ENCODE measurements at places on chromosomes 5 and 9.
A peak's percentile ranks its signal among the peaks of the same experiment; 100 is the strongest.

DNA sequence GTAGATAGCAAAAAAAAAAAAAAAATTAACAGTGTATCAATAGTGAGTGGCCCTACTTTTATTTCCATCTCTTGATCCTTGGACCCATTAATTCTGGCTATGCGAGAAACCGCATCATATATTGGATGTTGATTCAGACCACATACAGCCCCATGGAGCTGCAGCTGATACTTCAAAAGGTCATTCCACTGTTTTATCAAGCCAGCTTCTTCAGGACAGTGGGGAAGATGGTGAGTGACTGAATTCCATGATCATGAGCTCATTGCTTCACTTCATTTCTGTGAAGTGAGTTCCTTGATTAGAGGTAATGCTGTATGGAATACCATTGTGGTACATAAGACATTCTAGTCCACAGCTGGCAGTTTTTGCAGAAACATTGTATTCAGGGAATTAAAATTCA, 222.9 kb upstream of the MEF2C start:
- DNase-seq = no peak

GRCh38 chr5:156498226-156498980, 171.4 kb downstream of the SGCD start:
- DNase-seq = no peak

- no peak for DNase-seq
Observed at GRCh38 chr5:7422316-7423106, 26.6 kb downstream of the ADCY2 start.

GRCh38 chr9:121197132-121197531, 4.5 kb downstream of the RAB14 start:
- no peak for DNase-seq

- no peak for DNase-seq
Observed at GRCh38 chr9:92669527-92669889, 423 bp downstream of the IPPK start.

DNA sequence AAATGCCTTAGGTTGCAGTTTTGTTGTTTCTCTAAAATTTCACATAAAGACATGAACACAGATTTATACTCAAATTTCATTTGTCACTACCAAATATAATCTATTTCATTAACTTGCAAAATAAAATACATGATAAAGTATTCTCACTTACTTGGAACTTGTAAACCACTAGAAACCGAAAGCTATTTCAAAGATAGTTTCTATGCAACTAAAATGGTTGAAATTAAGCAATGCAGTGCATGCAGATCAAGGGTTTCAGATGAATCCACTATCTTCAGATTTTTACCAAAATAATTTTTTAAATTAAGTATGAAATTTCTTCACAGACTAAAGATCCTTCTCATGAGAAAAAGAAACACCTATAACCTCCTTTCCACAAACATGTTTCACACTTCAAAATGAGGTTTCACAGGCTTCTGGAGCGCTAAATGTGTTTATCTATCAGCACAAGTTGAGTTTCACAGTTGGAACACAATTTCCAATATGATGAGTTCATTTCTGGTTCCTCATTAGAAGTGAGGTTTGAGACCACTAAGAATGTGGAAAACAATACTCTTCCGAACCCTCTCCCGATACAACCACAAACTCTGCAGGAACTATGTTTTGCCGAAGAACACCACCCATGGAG, 63.9 kb downstream of the EPB41L4A start:
- no peak for DNase-seq

DNA sequence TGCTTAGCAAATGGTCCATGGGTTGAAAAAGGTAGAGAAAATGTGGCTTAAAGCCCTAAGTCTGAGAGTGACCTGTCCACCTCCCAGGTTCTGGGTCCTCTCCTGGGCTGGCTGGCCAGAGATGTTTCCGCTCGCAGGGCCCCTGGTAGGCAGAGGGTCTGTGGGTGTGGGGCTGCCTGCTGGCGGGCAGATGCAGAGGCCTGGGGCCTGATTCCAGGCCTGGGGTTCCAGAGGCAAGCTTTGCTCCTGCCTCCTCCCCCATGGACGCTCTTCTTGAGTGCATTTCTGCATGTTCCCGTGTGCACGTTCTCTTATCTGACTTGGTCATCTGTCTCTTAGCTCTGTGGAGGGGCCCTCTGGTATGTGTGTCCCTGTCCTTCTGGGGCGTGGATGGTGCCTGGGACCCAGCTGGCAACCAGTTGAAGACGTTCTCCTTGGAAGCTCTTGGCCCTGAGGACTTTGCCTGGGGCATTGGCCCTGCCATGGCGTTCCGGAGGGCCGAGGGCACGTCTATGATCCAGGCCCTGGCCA, 3.8 kb downstream of the MIGA2 start:
- DNase-seq = no peak

- DNase-seq = peak; percentile 84
Observed at GRCh38 chr9:88533951-88534455, 975 bp upstream of the NXNL2 start.

Data from EH (cell line).